Breast epithelium (tissue), 4 donors: ENCODE measurements at places on chromosomes 16 and 17. TPM values are rescaled to one million over a fixed set of nuclear protein-coding genes. Genes with fewer than 3 reads are reported as not detected.

The PRSS22 gene
- 18.7 TPM for total RNA-seq

The TTYH2 gene
- 5.9 TPM for total RNA-seq

The TEX19 gene
- total RNA-seq = not detected

The PRKCB gene
- 4.7 TPM for total RNA-seq

The PDE6G gene
- not detected for total RNA-seq

The MT4 gene
- total RNA-seq = not detected

The LDHD gene
- total RNA-seq = 17.6 TPM

The CCNF gene
- total RNA-seq = 2.7 TPM

The USP7 gene
- 87.9 TPM for total RNA-seq

The FOXJ1 gene
- 0.15 TPM for total RNA-seq

The TBC1D3E gene
- not detected for total RNA-seq

The TBC1D28 gene
- not detected for total RNA-seq

The ANTKMT gene
- 35.7 TPM for total RNA-seq

The LGALS9C gene
- total RNA-seq = not detected

The FAM20A gene
- total RNA-seq = 6.2 TPM

The EVPL gene
- 3.9 TPM for total RNA-seq

The TBC1D26 gene
- total RNA-seq = not detected

The VWA3A gene
- 0.29 TPM for total RNA-seq

The TPSG1 gene
- 1.8 TPM for total RNA-seq

The ST6GALNAC2 gene
- 39.8 TPM for total RNA-seq

The ZNF785 gene
- total RNA-seq = 12.0 TPM

The POLR2A gene
- 64.2 TPM for total RNA-seq

The CCDC102A gene
- 15.1 TPM for total RNA-seq

The HOXB7 gene
- 1.5 TPM for total RNA-seq

The JMJD6 gene
- 34.1 TPM for total RNA-seq

The TBC1D3I gene
- total RNA-seq = 0.64 TPM

The HSPB9 gene
- total RNA-seq = not detected

The EPX gene
- total RNA-seq = not detected

The GFAP gene
- 37.0 TPM for total RNA-seq

The SF3B3 gene
- 80.2 TPM for total RNA-seq

The YBX2 gene
- total RNA-seq = 2.6 TPM

The ZG16B gene
- not detected for total RNA-seq

The STH gene
- not detected for total RNA-seq

The TEKT5 gene
- not detected for total RNA-seq

The MCRIP1 gene
- total RNA-seq = 81.0 TPM

The FTO gene
- total RNA-seq = 174 TPM

The ACSM5 gene
- total RNA-seq = 61.0 TPM

The CCL4 gene
- total RNA-seq = 5.2 TPM

The KIF19 gene
- 1.3 TPM for total RNA-seq

The CRYM gene
- total RNA-seq = 2.6 TPM

The CHST6 gene
- total RNA-seq = not detected

The EFNB3 gene
- total RNA-seq = 5.7 TPM

The C17orf67 gene
- 0.48 TPM for total RNA-seq

The KRT39 gene
- total RNA-seq = not detected

The TBX4 gene
- not detected for total RNA-seq

The TP53 gene
- 31.9 TPM for total RNA-seq

The TAT gene
- total RNA-seq = 566 TPM

The MYH1 gene
- not detected for total RNA-seq

The ZDHHC7 gene
- 38.7 TPM for total RNA-seq

The PRAC1 gene
- total RNA-seq = not detected

The ADAP2 gene
- 40.0 TPM for total RNA-seq

The C16orf74 gene
- total RNA-seq = 6.7 TPM

The CHRNE gene
- total RNA-seq = 2.0 TPM

The CTRB1 gene
- total RNA-seq = not detected

The GP2 gene
- total RNA-seq = not detected

The HEATR9 gene
- total RNA-seq = not detected

The KLHL10 gene
- total RNA-seq = 0.80 TPM

The GALR2 gene
- not detected for total RNA-seq

The RND2 gene
- total RNA-seq = 1.3 TPM

The CA7 gene
- total RNA-seq = 1.3 TPM
